ENCODE measurements at places on chromosomes 12 and 14. TPM values are rescaled to one million over a fixed set of nuclear protein-coding genes. Genes with fewer than 3 reads are reported as not detected.

Gene DAO
- not detected for total RNA-seq

Gene CKB
- 33.5 TPM for total RNA-seq

Gene TMPO
- total RNA-seq: 56.1 TPM

Gene DNAJC22
- 0.72 TPM for total RNA-seq

Gene AMIGO2
- total RNA-seq: 103 TPM

Gene NYNRIN
- total RNA-seq: 7.0 TPM

Gene TSHR
- not detected for total RNA-seq

Gene C12orf54
- total RNA-seq: 3.4 TPM

Gene CCDC198
- under 0.01 TPM for total RNA-seq

Gene STRAP
- total RNA-seq: 86.3 TPM

Gene HOXC6
- total RNA-seq: 0.48 TPM

Gene ACVR1B
- 13.0 TPM for total RNA-seq

Gene TPPP2
- not detected for total RNA-seq

Gene SLCO1C1
- total RNA-seq: not detected

Gene PLA2G1B
- total RNA-seq: not detected

Gene C14orf39
- 1.7 TPM for total RNA-seq

Gene GPR84
- total RNA-seq: not detected

Gene CMA1
- not detected for total RNA-seq

Gene DICER1
- 31.8 TPM for total RNA-seq

Gene FOXN4
- total RNA-seq: not detected

Gene USP44
- total RNA-seq: 0.96 TPM

Gene CCDC196
- total RNA-seq: not detected

Gene C3AR1
- total RNA-seq: not detected

Gene METTL3
- total RNA-seq: 71.6 TPM

Gene CNTN1
- 9.8 TPM for total RNA-seq

Gene TMEM132D
- total RNA-seq: 0.24 TPM

Gene RPL10L
- not detected for total RNA-seq

Gene CLEC1B
- not detected for total RNA-seq

Gene B3GNT4
- total RNA-seq: 9.4 TPM

Gene CCDC175
- not detected for total RNA-seq

Gene SERPINA12
- total RNA-seq: not detected

Gene BCAT1
- 17.6 TPM for total RNA-seq

Gene SLCO1B1
- total RNA-seq: not detected

Gene NCOR2
- total RNA-seq: 34.7 TPM

Gene CABP1
- total RNA-seq: not detected

Gene SLC25A47
- total RNA-seq: not detected

Gene LRP6
- total RNA-seq: 17.1 TPM

Gene TC2N
- 50.3 TPM for total RNA-seq

Gene MYF6
- total RNA-seq: not detected

Gene TSPAN11
- total RNA-seq: under 0.01 TPM

Gene ANG
- 4.9 TPM for total RNA-seq

Gene EGLN3
- 56.1 TPM for total RNA-seq

Gene LRRC9
- total RNA-seq: under 0.01 TPM

Gene PTPN21
- total RNA-seq: 4.7 TPM

Gene WDHD1
- 10.4 TPM for total RNA-seq

Gene CLEC12A
- not detected for total RNA-seq

Gene NOP9
- total RNA-seq: 41.4 TPM

Gene SOS2
- total RNA-seq: 21.7 TPM

Gene ADCY4
- 1.7 TPM for total RNA-seq

Gene PROX2
- not detected for total RNA-seq

Gene CORO1C
- 119 TPM for total RNA-seq

Gene IL23A
- not detected for total RNA-seq

Gene OR6C2
- total RNA-seq: not detected

Gene ACOT4
- total RNA-seq: 0.48 TPM

Gene GALNT9
- not detected for total RNA-seq
